ENCODE measurements at places on chromosomes 2 and 18.

GRCh38 chr2:179137200-179137759 lies 87.3 kb upstream of the CCDC141 start:
- no peak for DNase-seq

DNA sequence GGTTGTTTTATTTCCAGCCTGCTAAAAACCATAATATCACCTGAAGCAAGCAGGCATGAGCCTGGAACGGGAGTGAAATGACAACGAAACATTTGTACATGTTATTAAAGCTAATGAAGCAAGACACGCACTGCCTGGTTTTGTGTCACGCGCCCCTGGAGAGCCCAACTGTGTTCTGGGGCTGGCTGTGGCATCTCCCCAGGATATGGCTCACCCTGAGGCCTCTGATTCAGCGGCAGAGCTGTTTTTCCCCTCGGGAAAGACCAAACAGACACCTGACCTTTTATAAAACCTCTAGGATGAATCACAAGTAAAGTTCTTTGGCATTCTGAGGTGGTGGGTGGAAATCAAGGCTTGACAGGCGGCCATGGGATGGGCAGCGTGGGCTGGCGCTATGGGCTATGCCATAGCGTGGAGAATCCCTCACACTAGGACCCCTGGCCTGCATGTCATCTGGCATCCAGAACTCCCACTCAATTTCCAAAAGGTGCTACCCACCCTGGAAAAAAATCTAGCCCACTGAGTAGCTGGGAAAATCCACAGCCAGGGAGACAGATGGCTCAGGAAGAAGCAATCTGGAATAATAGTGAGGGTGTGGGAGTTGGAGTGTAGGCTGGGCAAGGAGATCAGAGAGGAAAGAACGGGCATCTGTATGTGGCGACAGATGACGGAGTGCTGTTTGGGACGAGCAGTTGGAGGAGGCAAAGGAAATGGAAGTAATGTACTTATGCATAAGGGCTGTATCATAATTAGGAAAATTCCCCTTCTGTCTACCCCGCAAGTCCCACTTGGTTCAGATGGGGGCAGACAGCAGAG lies 262.0 kb downstream of the AFF3 start:
- peak; percentile 95 for DNase-seq

- DNase-seq: no peak
These were observed 1.1 kb downstream of the NIFK start for GRCh38 chr2:121735518-121736074.

DNA sequence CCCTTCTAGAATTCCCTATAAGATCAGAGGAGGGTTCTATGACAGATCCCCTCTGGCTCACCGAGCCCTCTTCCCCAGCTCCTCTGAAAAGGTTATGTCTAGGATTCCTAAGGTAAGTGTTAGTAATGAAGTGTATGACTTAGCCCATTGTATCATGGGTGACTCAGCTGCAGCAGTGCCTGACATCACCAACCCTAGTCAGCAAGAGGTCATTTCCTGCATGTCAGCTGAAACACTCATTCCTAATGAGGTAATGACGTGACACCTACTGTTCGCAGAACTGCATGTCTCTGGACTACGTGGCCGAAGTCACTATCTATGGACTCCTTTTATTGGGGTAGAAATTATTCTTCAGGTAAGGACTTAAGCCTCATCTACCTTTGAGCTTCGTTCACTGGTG lies 196.1 kb upstream of the MYT1L start:
- DNase-seq: no peak

DNA sequence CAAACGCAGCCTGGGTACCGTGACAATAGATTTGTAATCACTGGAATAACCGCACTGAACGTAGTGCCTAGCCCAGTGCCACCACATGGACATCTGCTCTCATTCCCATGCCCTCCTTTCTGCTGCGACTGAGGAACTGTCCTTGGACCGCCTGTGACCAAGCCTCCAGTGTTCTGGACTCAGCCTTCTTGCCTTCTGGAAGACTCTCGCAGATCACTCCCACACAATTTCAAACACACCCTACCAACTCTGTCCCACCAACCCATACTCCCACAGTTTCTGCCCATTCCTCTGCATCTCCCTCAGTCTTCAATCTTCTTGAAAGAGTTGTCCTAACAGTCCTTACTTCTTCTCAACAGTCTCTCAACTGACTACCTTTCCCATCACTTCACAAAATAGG lies 2.1 kb downstream of the RNF149 start:
- no peak for DNase-seq

DNA sequence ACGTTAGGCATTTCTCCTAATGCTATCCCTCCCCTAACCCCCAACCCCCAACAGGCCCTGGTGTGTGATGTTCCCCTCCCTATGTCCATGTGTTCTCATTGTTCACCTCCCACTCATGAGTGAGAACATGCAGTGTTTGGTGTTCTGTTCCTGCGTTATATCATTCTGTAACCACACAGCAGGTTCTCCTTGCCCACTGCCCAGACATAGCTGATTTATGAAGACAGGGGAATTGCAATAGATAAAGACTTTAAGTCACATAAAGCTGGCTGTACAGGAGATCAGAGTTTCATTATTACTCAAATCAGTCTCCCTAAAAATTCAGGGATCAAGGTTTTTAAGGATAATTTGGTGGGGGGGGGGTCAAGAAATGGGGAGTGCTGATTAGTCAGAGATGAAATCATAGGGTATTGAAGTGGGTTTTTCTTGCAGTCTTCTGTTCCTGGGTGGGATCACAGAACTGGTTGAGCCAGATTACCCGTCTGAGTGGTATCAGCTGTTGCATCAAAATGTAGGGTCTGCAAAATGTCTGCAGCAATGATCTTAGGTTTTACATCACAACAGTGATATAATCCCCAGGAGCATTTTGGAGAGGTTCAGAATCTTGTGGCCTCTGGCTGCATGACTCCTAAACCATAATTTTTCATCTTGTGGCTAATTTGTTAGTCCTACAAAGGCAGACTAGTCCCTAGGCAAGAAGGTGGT lies 392.1 kb upstream of the KCNJ3 start:
- no peak for DNase-seq

DNA sequence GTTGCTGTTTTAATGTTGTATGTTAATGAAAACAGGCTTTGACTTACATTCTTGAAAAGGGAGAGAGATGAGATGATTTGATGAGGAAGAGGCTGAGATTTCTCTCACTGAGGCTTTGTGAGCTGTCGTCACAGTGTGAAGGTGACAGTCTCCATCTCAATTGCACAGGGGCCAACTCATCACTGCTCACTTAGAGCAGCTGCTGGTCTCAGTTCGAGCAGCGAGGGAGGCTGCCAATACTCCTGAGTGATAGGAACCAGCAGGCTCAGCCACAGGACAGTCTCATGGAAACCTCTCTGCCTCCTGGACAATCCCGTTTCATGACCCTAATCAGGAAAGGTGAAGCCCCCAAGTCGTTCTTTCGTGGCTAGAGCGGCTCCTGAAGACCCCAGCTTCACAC lies 170.7 kb upstream of the SOX11 start:
- no peak for DNase-seq

DNA sequence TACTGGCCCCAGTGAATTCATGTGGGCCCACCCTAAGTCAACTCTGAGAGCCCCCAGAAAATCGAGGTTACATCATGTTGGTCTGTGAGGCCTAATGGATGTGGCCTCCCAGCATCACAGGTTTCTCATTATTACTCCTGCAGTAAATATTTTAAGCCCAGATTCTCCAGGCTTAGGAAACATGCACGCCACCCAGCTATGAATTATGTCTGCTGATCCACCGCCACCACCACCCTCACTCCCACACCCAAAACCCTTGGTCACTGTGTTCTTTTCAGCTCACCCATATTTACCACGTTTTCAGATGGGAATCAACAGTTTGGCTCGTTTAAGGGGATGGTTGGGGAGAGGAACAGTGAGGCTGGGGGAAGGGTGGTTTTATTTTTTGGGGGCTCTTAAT lies 128.6 kb downstream of the NCK2 start:
- no peak for DNase-seq

DNA sequence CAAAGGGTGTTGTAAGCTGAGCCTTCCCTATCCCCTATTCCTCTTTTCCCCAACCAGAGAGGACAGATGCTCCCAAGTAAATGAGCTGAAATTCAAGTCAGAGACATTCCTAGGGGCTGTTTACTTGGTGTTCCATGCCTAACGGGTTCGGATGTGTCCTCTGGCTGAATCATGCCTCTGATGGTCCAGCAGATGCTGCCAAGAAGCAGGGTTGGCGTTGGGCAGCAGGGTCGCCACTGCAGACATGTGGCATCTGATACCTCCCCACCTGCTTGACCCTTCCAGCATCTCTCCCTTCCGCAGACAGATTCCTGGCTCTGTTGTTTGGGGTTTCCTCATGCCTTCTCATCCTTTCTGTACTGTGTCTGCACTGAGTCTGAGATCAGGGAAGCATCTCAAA lies 108.3 kb downstream of the HNRNPLL start:
- no peak for DNase-seq

DNA sequence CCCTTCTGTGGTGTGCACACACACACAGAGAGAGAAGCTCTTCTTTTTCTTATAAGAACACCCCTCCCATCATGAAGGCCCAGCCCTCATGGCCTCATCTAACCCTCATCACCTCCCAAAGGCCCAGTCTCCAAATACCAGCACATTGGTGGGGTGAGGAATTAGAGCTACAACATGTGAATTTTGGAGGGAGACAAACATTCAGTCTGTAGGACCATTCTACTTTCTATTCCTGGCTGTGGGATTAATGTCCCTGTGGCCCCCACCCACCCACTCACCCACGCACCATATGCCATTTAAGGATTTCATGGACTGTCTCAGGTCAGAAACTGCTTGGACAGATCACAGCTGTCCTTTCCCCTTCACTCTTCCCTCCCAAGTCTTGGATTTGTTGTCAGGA lies 190.2 kb downstream of the GBX2 start:
- no peak for DNase-seq

DNA sequence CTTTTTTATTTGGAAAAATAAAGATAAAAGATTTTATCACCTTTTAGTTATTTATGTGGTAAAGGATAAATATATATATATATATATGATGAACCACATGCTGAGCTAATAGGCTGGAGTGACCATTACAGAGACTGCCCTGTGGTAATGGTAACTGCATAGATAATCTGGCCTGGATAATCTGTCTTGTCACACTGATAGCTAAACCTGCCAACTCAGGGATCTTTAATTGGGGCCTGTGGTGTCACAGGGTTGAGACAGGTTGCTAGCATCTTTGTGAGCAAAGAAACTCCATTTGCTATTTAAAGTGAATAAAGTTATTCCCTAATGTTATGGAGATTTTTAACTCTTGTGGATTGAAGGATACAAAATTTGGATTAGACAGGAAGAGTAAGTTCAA lies 203.0 kb downstream of the PHLPP1 start:
- DNase-seq: no peak

DNA sequence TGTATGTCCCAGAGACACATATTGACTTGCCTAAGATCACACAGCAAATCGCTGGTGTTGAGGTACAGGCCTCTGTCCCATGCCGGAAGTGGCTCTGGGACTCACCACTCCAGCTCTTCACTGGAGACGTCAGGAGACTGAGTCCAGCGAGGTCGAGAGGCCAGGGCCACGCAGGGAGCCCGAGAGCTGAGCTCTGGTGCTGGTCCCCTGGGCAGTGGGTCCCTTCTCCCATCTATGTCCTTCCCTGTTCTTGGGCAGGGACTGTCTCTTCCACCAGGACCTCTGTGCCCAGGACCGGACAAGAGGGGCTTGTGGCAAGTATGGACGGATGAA lies 62.4 kb upstream of the TWIST2 start:
- DNase-seq: peak; percentile 27

- DNase-seq: no peak
These were observed 93.3 kb downstream of the ICA1L start for GRCh38 chr2:202778217-202778616.

- DNase-seq: no peak
These were observed 71.2 kb downstream of the SPATS2L start for GRCh38 chr2:200377355-200378336.

DNA sequence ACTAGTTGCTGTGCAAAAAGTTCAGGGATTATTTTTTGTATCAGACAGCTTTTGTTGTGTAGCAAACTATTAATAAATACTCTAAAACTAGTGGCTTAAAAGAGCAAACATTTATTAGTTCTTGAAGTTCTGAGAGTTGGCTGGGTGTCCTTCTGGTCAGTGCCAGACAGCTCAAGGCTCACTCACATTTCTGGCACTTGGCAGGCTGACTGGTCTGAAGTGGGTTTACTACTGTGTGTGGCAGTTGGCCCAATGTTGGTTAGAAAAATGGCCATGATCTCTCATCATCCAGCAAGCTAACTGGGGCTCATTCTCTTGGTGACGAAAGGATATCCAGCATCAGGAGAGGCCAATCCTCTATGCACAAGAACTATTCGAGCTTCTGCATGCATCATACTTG lies 71.4 kb upstream of the ZNF385B start:
- no peak for DNase-seq

GRCh38 chr2:207474863-207475485 lies 54.8 kb upstream of the CREB1 start:
- DNase-seq: peak; percentile 68

DNA sequence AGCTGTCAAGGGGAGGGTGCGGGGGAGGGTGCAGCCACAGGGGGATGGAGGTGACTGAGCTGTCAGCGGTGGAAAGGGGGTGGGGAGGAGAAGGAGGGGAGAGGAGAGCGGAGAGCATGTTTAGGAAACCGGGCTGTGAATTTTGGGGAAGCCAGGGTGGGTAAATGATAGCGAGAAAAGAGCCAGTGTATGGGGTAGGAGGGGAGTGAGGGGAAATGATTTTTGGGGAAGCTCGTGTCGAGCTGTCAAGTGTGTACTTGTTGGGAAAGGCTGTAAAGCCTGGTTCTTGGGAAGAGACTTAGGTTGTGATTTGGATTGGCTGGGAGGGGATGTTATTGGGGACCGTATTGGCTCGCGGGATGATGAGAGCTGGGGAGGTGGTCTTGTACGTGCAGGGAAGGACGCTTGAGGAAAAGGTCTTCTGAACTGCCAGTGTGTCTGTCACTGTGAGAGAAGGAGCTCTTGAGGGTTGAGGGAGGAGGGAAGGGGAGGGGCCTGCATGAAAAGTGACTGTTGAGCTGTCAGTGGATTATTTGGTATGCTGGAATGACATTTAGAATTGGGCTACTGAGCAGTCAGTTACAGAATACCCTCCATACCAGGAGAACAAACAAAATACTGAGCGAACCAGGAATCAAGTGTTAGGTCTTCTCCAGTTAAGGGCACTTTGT lies 1.0 kb downstream of the UBR3 start:
- peak; percentile 78 for DNase-seq

- peak; percentile 42 for DNase-seq
These were observed 48.8 kb downstream of the STK39 start for GRCh38 chr2:168198476-168199207.

- DNase-seq: no peak
These were observed 134.2 kb downstream of the RIF1 start for GRCh38 chr2:151543876-151544275.

All from EH (cell line).